ENCODE measurements at places on chromosomes 6 and 20.

GRCh38 chr6:14701946-14702345 is 543.9 kb upstream of the JARID2 start:
- no peak for DNase-seq

- no peak for DNase-seq
Measured at GRCh38 chr6:4323322-4323721, 187.9 kb upstream of the ECI2 start.

- DNase-seq, result no peak
Measured at GRCh38 chr20:24996449-24997377, 4.2 kb upstream of the APMAP start.

DNA sequence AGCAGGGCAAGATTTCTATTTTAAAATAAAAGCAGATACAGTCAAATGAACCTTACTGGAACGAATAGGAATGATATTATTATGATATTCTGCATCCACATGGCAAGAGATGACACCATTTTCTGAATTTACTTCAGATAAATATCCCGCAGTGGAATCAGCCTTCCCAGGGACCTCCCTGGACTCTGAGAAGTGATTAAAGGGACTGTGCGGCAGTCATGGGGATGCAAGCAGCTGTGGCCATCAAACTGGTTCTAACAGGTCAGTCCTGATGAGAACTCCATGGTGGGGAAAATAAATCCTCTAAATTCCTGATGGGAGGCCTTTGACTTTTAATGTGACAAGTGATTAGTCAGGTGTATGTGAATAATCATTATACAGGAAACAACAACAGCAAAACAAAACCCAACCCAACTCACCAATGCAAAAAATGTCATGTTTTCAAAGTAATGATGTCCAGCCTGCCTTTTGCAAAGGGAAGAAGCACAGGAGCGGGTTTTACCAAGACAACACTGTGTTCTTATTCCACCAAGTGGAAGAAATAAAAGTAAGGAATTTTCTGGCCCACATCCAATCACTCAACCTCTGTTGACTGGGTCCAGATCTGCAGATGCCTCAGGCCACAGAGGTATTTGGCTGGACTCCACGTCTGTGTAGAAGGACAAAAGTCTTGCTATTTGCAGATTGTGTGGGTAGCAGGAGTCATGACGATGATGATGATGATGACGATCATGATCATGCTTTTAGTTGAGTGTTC is 61.9 kb upstream of the CITED2 start:
- peak; percentile 48 for DNase-seq

DNA sequence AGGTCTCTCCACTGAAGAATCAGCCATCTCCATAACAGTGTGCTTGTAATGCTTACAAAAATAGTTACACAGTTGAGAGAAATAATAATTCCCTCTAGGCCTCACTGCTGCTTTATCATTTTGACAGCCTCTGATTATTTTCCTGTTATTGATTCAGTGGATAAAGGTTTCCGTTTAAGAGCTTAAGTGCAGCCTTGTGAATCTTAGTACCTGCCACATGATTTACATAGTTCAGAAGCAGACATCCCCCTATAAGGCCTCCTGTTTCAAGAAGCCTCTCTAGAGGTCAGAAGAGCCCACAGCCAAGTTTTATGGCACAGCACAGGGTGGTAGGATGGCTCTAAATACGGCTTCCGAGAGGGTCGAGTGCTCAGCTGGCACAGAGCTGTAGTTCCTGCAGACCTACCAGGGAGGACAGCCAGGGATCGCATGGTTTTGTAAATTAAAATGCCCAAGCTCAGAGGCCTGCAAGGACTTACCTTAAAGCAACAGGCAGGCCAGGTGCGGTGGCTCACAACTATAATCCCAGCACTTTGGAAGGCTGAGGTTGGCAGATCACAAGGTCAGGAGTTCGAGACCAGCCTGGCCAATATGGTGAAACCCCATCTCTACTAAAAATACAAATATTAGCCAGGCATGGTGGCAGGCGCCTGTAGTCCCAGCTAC is 17.6 kb upstream of the PYGB start:
- DNase-seq, result no peak

GRCh38 chr6:81568973-81569372 is 183.5 kb downstream of the TENT5A start:
- DNase-seq, result no peak

DNA sequence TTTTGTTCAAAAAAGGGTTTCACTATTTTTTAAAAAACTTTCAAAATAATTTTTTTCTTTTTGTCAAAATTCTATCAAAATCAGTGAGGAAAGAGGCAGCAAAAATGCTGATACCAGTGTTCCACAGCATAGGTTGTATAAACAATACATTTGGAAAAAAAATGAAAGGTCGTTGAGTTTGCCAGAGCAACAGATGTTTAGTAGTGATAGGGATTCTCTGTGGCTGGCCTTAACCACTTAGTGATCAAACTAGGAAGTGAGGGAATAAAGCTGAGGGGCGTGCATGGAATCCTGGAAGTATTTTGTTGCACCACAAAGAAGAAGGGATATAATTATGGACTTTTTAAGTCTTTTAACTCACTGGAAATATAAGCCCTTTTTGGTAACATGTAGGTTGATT is 555.3 kb upstream of the CHD6 start:
- DNase-seq, result no peak

DNA sequence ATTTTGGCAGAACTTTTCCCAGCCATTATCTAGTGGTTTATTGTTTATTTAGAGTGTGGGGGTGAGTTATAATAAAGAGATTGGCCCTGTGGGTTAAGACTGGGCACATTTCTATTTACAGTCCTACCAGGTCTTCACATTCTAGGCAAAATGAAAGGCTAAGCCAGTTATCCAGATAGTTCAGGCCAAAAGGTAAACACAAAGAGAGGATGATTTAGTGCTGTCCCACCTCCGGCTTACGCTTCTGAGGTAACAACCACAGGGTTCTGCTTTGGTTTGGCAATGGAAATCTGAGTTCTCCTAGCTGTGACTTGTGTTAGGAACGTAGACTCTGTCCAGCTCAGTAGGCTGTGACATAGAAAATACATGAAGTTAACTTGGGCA is 50.3 kb upstream of the PTPRK start:
- DNase-seq, result peak; percentile 29

Data from RCC 7860 (cell line).